ENCODE measurements at places on chromosomes 6 and 20. TPM values are rescaled to one million over a fixed set of nuclear protein-coding genes. Genes with fewer than 3 reads are reported as not detected.

Gene XPO5
- polyA plus RNA-seq = 37.7 TPM

Gene SNTA1
- 24.7 TPM for polyA plus RNA-seq

Gene LAMA5
- polyA plus RNA-seq = 0.82 TPM

Gene NOTCH4
- 0.40 TPM for polyA plus RNA-seq

Gene BMP6
- polyA plus RNA-seq = 0.06 TPM

Gene EYA2
- polyA plus RNA-seq = 1.5 TPM

GRCh38 chr6:108133594-108134179 lies 32.1 kb upstream of the NR2E1 start:
- DNase-seq = peak; percentile 9

GRCh38 chr6:127182501-127182900 lies 64.0 kb downstream of the RSPO3 start:
- peak; percentile 80 for DNase-seq

DNA sequence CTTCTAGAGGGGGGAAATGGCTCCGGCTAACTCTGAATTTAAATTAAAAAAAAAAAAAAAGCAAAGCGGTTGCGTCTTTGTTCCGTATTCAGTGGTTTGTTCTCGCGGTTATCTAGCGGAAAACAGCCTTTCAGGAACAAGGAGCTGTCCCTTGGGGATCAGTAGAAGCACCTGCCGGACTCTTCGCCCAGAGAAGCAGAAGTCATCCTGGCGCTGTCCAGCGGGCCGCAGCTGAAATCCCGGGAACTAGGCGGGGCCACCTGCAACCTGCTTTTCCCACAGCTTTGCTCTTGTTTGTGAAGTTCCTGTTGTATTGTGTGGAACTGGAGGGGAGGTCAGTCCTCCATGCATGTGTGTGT lies 43.9 kb upstream of the GJE1 start:
- peak; percentile 1 for DNase-seq

- no peak for DNase-seq
Measured at GRCh38 chr6:4511641-4512020, 264.6 kb upstream of the CDYL start.

DNA sequence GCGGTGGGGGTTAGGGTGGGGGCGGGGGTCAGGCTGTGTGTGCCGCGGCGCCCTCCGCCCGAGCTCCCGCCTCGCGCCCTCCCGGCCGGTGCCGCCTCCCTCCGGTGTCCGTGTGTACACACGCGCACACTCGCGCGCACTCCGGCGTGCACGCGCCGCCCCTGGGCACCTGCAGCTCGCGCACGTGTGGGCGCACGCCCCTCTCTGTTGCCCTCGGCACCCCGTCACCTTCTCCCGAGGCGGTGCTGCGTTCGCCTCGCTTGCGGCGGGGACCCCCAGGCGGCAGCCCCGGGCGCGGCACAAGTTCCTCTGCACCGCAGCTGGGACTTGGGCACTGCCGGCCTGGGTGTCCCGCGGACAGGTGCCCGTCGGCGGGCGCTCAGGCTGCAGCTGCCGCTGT lies 525 bp downstream of the MACROD2 start:
- no peak for DNase-seq

- no peak for DNase-seq
Measured at GRCh38 chr20:51354191-51354768, 188.2 kb downstream of the NFATC2 start.

- DNase-seq = no peak
Measured at GRCh38 chr6:149085557-149085938, 232.0 kb upstream of the TAB2 start.

DNA sequence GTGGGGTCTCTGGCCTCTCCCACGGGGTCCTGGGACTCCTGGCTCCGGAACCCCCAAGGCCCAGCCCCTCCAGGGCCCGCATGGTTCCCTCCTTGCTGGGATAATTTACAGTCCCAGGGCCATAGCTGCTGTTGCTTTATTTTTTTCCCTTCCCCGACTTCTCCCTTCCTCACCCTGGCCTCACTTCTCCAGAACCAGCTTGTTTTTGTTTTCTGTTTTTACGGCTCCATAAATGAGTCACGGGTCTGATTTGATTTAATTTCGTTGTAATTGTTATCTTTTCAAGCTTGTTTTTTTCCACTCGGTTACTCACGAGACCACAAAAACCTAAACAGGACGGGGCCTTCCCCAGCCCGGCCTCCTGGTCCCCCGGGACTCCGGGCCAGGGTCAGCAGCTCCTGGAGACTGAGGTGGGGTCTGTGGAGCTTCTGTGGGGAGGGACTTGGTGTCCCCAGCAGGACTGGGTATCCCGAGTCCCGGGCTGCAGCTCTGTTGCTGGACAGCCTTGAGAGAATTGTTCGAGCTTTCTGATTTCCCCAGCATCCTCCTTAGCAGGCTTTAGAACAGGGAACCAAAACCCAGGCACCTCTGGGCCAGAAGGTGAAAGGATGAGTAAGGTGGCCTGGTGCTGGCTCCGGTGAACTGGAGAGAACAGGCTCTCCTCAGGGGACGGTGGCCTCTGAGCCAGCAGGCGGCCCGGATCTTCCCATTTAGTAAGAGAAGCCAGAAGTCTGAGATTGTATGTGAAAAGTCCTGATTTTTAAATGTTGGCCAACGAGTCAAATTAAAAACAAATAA lies 94.9 kb downstream of the CEBPB start:
- peak; percentile 83 for DNase-seq
